ENCODE measurements at places on chromosomes 16 and 17.

DNA sequence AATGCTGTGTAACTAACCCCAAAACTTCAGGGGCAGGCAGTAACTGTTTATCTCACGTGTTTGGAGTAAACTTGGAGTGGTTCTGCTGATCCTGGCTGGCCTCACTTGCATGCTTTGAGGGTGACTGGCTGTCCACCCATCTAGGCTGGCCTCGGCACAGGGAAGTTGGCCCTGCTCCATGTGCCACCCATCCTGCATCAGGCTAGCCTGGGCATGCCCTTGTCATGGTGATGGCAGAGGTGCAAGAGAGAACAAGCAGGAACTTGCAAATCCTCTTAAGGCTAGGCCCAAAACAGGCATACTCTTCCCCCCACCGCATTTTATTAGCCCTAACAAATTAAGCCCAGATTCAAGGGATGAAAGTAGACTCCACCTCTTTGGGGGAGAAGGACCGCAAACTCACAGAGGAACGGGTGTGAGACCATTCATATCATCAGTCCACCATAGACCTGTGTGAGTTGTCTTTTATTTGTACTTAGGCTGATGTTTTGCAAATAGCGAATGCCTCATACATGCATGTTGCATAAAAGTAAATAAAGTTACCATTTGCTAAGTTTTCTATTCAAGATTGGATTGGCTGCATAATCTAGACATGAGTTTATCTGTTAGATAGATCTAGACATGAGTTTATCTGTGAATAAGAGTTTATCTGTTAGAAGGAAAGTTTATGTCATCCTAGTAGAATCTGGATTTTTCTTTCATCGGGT lies 221.0 kb downstream of the CCDC182 start:
- no peak for DNase-seq

DNA sequence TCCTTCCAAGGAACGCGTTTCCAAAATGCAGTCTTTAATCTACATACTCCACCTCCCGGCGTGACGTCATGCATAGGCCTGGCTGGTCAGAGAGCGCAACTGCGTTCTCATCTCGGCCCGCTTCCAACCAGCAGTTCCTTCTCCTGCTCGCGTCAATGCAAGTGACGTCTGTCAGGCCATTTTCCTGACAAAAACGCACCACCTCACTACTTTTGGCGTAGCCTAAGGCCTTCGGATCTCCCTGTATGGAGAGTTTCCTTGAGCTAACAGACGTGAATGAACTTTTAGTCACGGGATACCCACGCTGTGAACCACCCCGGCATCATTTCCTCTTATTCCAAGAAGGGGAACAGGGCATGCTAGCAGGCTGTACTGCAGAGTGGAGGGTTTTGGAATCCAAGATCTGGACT lies 25.0 kb downstream of the TEX14 start:
- peak; percentile 71 for DNase-seq

DNA sequence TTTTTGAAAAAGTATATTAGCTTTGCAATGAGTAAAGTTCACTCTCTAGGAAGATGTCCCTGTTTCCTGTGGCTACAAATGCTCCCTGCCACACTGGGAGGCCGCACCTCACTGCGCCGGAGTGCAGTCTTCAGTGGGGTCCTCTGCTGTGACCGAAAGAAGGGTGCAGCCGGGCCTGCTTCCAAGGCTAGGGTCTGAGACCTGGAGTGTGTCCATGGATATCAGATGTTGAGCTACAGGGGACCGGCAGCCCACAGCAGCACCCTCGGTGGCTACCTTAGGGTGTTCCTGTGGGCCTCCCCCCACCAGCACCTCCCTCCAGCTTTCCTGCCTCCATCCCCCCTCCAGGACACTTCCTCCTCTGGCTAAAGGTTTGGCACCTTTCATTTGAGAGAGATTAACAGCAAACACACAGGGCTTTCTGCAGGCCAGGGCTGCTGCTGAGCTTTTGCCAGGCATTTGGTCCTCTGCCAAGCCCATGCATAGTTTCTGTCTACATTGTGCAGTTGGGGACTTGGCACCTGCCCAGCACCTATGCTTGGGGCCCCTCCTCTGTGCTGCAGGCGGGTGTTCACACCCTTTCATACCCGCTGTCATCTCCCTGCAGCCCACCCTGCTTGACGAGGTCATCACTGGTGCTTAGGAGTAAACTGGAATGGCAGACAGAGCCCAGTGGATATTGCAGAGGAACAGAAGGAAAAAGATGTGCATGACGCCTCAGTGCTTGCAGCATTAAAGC lies 33.8 kb upstream of the CRISPLD2 start:
- DNase-seq, result peak; percentile 74

GRCh38 chr16:7088711-7089110 lies 243.9 kb upstream of the RBFOX1 start:
- peak; percentile 23 for DNase-seq

Data from muscle of leg (tissue), 16 donors.